ENCODE measurements at places on chromosomes 11 and 22.

DNA sequence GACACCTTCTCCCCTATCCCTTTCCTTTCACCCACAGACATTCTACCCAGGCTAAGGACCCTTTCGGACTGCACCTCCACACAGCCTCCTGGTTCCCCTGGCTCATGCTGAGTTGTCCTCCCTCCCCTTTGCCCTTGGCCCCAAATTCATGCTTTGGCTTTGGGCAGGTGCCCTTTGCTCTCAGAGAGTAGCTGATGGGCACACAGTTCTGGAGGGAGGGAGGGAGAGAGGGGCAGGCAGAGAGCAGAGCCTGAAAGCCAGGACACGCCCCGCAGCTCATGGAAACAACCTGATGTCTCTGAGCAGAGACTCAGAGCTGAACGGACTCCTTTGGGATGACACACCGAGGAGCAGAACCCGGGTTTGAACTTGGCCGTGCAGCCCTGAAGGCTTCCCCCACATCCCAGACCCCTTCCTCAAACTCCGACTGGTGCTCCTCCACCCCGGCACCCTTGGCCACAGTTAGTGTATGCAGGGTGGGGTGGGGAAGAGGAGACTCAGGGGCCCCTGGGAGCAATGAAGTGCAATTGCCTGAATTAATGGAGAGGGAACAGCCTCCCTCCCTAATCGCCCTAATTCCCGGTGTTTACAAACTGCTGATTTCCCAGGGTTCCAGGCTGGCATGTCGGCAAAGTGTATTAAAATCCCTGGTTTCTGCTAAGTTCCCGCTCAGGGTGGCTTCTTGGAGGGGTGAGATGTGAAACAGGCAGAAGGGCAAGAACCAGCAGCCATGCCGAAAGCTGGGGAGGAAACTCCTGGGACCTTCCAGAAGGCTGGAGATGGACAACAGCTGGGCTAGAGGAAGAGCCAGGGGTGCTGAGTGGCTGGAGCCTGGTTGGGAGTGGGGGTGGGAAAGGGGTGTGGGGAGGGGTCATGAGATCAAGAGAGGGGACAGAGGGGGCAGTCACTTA, 71.2 kb upstream of the SHISAL1 start:
- DNase-seq = no peak

- DNase-seq = no peak
Measured at GRCh38 chr22:27378311-27378800, 423.2 kb downstream of the MN1 start.

DNA sequence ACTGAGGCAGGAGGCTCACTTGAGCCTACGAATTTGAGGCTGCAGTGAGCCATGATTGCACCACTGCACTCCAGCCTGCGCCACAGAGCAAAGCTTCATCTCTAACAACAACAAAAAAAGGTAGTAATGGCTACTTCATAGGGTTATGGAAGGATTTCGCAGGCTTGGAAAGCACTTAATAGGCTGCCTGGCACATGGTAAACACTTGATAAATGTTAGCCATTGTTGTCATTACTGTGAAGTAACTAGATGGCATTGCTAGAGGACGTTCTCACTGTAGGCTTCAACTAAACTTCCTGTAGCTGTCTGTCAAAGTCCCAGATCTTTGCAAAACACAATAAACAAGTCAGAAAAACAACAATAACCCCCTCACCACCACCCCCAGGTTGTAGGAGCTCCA, 357.2 kb upstream of the NARS2 start:
- no peak for DNase-seq

GRCh38 chr11:10623797-10624761, 55.6 kb upstream of the LYVE1 start:
- no peak for DNase-seq

DNA sequence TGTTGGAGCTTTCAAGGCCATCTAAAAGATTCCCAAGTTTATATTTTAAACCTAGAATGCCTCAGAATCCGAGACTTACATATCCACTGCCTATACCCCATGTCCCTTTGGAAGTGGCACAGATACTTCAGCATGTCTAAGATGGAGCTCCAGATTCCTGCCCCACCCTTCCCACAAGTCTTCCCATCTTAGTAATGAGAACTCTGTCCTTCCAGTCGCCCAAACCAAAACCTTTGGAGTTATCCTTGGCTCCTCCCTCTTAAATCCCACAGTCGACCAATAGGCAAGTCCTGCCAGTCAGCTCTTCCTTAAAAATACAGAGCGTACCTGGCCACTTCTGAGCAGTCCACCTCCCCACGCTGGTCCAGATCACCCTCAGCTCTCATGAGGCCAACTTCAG, 4.3 kb downstream of the POLD4 start:
- no peak for DNase-seq

DNA sequence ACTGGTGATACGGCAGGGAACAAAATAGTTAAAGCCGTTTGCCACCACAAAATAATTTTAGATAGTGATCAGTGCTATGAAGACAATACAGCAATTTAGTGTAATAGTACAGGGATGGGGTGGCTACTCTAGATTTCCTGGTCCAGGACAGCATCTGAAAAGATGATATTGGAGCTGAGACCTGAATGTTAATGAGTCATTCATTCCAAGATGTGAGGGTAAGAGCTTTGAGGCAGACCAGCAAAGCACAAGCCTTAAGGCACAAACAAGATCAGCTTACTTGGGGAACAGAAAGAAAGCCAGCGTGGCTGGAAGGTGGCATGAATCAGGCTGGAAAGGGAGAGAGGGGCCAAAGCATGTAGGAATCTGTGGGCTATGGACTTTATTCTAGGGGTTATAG, 132.3 kb downstream of the TRIM44 start:
- no peak for DNase-seq

DNA sequence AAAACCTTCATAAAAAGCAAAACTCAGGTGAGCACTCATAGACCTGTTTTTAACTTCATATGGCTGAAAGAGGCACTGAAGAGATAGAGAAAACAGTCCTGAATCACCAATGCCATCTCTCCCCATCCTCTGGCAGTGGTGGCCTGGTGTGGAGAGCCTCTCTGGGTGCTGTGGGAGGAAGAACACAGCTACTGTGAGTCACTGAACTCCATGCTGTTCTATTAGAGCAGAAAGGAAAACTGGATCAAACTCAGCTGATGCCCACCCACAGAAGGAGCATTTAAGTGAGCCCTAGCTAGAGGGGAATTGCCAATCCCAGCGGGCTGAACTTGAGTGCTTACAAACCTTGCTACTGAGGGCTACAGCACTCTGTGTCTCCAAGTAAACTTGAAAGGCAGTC, 115.3 kb upstream of the SESN3 start:
- DNase-seq = no peak

DNA sequence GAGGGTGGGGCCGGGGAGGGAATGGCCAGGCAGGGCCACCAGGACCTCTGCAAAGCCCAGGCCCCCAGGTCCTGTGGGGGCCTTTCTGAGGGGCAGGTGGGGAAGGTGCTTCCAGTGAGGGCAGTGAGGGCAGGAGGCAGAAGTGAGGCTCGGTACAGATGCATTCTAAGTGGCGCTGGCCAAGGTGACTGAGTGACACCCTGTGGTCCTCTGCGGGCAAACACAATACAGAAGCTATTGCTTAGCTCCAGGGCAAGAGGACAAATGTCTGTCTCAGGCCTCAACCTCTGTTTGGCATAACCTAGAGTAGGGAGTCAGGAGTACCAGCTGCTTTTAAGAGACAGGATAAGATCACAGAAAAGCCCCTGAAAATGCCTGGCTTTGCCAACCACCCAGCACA, 31.3 kb downstream of the B3GAT1 start:
- no peak for DNase-seq

GRCh38 chr11:94193288-94193687, 64.6 kb downstream of the PANX1 start:
- no peak for DNase-seq

GRCh38 chr11:120805960-120806555, 217.8 kb upstream of the TBCEL start:
- DNase-seq = no peak

GRCh38 chr11:34405079-34405858, 33.5 kb upstream of the CAT start:
- no peak for DNase-seq

- DNase-seq = no peak
Measured at GRCh38 chr22:37639070-37639760, at the start of gene SH3BP1. Gene SH3BP1, plus strand, starts transcription at chr22:37639669. Its CDS starts 119 bp downstream, at chr22:37639788.

GRCh38 chr22:38601221-38601764, 31.3 kb upstream of the DMC1 start:
- DNase-seq = no peak

DNA sequence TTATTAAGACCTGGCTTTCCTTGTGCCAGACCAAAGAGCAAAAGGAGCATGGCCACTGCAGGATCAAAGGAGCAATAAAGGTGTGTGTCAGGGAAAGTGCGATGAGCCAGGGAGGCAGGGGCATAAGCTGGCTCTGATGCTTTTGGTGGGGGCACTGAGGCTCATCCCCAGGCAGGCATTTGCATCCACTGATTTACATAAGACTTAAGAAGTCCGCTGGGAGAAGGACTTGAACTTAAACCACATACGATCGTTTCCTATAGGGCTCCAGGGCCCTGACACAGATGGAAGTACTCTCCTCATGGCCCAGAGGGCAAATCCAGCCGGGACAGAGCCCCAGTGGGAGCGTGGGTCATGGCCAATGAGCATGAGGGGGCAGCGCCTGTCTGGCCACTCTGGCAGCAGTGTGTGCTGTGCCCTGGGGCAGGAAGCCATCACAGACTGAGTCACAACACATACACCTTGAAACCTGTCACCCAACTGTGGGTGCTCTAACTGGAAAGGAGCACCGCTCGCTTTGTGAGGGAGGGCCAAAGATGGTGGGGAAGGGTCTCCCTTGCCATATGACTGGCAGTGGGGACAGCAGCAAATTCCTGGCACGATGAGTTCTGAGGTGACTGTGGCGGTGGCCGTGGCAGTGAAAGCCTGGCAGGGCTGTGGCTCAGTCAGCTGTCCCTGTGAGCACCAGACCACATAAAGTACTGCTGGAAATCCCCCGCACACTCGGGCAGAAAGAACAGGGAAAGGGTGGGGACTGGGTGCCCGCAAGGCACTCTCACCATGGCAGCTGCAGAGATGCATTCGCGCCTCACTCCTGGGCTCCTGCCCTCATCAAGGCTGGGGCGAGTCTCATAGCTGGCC, 79.4 kb upstream of the LMO1 start:
- DNase-seq = no peak

GRCh38 chr11:34250211-34250610, 107.6 kb downstream of the ABTB2 start:
- DNase-seq = no peak

GRCh38 chr11:69812256-69812655, 7.0 kb downstream of the FGF3 start:
- DNase-seq = no peak

DNA sequence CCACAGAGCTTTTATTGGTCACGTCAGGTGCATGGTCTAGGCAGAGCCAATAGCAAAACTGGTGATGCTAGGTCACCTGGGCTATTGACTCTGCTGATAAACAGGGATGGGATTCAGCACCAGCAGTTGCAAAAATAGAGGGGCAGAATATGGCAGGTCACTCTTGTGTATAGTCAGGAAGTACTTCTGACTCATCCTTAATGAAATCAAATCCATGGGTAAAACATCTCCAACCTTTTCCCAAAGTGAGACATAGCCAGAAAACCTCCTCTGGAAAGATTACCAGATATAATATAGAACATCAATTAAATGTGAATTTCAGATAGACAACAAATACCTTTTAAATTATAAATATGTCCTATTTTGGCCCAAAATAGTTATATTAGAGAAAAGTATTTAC, 383.2 kb downstream of the METTL15 start:
- no peak for DNase-seq

GRCh38 chr11:87878373-87878825, 296.8 kb downstream of the RAB38 start:
- DNase-seq = no peak

- DNase-seq = no peak
Measured at GRCh38 chr22:36936362-36937116, 23.1 kb downstream of the CSF2RB start.

DNA sequence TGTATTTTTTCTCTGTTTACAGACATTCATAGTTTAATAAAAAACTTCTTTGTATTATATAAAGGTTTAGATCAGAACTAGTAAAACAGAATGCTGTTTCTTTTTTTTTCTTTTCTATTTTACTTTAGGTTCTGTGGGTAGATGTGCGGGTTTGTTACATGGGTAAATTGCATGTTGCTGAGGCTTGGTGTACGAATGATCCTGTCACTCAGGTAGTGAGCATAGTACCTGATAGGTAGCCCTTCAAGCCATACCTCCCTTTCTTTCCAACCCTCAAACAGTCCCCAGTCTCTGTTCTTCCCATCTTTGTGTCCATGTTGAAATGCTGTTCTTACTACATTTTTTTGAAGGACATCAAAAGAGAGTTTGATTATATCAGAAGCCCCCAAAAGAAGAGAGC, 3.2 kb downstream of the ATM start:
- no peak for DNase-seq
